ENCODE measurements at places on chromosomes 13 and 19.

DNA sequence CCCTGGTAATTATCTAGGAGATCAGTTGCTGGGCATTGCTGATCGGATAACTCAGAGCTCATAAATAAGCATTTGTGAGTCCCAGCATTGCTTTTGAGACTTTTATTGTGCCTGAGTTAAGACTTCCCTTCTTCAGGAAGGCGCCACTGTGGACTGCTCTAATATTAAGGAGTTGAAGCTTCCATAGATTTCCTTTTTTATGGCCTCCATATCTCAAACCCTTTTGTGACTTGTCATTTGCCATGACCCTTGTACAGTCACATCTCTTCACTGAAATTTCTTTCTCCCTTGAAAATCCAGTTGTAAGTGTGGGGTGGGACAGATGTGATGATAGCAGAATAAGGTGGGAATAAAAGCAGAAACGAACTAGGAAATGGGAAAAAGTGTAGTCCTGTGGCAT lies 6.3 kb downstream of the TM9SF2 start:
- DNase-seq = no peak

GRCh38 chr19:49528211-49528771 lies 488 bp downstream of the RCN3 start:
- DNase-seq = no peak

GRCh38 chr13:108657519-108657918 lies 28.1 kb downstream of the MYO16 start:
- no peak for DNase-seq

GRCh38 chr13:113448885-113449692 lies 4.2 kb downstream of the ADPRHL1 start:
- DNase-seq = no peak

DNA sequence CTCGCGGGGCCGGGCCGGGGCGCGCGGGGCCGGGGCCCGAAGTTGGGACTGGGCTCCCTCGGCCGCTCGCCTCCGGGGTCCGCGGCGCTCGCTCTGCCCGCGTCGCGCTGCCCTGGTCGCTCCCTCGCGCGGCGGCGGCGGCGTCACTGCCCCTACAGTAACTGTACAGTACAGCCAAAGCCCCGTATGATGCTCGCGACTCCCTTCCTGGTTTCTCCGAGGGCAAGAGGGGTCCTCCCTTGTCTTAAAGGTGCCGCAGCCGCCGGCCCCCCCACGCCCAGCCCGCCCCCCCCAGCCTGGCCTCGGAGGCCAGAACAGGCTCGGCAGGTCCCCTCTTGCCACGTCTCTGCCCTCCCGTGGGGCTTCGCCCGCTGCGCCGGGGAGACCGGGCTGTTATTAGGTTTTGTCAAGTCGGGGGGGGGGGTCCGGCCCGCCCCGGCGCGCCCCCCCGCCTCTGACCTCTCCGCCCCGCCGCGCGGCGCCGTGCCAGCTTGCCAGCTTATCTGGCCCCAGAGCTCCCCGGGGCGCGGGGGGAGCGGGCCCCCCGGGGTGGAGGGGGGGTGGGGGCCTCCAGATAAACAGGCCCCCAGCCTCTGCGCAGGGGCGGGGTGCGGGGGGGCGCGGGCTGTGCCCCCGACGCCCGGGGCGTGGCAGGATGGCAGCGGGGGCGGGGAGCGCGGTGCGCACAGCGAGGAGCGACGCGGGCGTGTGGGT lies at the start of gene ZBTB7A:
Gene ZBTB7A (minus strand): TSS at position 218 of the 714 bp plus-strand sequence. CDS start 11,667 bp downstream, outside the sequence.
- DNase-seq = peak; percentile 84

GRCh38 chr13:29621051-29621800 lies 25.7 kb upstream of the SLC7A1 start:
- DNase-seq = no peak

GRCh38 chr13:75726306-75726705 lies 90.2 kb downstream of the LMO7 start:
- DNase-seq = no peak

GRCh38 chr13:60267498-60268202 lies 103.9 kb upstream of the DIAPH3 start:
- no peak for DNase-seq

DNA sequence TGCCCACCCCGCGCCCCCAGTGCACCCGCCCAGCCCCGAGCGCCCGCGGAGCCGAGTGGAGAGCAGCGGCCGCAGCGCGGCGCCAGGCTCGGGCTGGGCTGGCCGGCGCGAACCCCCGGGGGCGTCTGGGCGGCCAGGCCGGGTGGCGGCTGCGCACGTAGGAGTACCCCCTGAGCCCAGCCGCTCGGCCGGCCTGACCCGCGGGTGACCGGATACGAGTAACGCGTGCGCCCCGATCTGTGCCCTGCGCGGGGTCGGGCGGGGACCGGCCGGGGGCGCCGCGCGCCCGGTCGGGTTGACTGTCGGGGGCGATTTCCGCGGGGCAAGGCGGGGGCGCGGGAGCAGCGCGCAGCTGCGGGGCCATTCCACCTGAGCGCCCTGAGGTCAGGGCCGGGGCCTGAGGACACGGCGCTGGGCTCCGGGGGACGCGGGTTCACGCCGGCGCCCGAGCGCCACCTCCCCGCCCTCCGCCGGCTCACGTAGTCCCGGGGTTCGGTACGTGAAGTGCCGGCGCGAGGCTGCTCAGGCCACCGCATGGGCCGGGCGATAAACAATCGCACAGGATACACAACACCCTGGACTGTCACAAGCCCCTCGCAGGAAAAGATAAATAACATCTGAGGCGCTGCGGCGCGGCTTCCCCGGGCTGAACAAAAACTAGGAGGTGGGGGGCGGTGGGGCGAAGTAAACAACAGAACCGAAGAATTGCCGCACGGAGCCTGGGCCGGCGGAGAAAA lies 37.6 kb upstream of the FLT1 start:
- peak; percentile 82 for DNase-seq

DNA sequence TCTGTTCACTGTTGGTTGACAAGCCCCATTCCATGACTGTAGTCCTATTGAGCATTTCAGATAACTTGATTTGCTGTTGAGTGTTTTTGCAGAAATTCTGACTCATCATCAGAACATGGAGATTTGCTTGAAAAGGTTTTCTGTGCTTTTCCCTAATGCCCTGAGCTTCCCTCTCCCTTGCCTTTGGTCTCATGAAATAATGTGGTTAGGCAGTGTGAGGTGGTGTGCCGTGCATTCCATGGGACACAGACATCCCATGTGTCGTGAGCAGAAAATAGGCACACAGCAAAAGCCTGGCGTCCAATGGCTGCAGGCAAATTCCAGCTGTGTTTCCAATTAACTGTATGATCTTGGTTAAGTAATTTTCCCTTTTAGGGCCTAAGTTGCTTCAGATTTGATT lies 197.4 kb downstream of the DLEU7 start:
- no peak for DNase-seq

DNA sequence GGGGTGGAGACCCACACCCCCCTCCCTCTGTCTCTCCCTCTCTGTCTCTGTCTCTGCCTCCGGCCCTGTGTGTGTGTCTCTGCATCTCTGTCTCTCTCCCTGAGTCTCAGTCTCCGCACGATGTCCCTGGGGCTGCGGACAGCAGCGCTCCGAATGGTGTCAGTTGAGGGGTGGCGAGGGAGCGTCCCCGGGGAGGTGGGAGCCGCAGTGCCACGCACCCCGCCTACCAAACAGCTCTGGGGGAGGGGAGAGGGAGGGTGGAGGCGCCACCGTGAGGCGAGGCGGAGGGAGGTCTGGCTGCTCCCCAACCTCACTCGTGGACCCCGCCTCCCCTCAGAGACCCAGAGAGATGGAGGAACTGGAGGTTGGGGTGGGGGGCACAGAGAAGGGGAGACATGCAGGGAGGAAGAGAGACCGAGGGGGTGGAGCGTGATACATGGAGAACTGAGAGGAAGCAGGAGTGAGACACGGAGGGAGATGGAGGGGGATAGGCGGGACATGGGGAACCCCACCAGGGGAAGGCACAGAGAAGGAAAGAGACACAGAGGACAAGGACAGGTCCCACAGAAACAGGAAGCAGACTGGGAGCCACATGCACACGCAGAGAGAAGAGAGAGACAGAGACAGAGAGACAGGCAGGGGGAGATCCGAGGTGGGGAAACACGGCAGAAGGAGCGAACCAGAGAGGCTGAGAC lies 7.2 kb downstream of the ERFL start:
- no peak for DNase-seq

DNA sequence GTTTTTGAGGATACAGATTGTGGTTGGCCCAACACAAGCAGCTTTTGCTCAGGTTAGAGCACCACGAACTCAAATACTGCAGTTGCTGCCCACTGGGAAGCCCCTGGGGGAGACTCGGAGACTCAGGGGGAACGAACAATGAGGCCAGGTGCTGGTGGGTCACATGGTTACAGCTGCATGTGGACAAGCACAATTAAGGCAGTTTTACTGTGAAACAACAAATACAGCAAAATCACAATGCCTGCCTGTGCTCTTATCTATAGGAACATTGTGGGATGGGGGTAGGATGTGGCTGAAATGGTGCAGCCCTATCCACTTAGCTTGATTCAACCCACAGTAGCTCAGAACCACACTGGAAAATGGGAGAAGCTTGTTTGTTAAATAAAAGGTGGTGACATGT lies 119.7 kb upstream of the SPATA13 start:
- no peak for DNase-seq

DNA sequence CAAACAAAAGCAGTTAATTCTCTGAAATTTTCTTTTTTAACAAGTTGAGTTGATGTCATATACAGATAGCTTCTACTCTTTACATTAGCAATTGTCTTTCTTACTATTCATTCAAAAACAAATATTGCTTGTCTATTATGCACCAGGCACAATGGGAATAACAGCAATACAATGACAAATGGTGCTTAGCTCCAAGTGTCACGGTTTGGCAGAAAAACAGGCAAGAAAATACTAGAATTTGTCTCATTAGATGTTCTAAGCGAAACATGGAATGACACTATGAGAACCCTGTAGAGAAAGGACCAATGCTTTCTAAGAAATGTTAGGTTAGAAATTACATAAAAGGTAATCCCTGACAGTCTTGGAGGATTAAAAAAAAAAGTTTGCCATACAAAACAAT lies 187.6 kb downstream of the PCDH9 start:
- no peak for DNase-seq

DNA sequence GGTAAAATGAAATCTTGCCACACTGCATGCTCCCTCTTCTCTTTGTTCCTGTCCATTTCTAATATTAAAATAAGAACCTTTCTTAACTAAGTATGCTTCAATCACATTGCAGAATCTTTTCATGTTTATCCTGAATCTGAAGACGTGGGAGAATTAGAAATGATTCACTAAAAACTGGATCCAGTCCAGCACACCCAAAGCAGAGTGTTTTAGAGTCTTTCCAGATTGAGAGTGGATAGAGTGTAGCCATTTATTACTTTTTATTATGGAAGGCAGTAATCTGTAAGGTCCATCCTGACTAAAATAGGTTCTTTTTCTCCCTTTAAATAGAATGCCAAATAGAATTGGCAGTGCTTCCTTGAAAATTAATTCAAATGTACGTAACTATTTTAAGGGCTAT lies 453.5 kb downstream of the TDRD3 start:
- no peak for DNase-seq

Measured in left lung (tissue), 14 donors.